ENCODE measurements at places on chromosomes 6 and 20. TPM values are rescaled to one million over a fixed set of nuclear protein-coding genes. Genes with fewer than 3 reads are reported as not detected.

DNA sequence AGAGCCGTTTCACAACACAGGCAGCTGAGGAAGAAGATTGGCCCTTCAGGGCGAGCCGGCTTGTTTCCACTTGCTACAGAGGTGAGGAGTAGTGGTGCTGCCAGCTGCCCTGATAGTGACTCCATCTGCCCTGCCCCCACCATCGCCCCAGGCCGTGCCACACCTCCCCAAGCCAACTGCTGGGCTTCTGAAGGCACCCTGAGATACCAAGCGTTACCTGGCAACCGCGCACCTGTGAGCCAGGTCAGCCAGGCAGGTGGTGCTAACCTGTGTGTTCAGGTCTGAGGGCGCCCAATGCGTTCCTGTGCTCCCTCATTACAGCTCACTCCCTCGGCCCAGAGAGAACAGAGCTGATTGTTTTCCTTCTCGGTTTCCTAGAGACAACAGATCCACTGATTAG lies 299.1 kb upstream of the ID4 start:
- DNase-seq, result no peak
- no peak overlapping the region for H3K27ac ChIP-seq
- no peak overlapping the region for H3K4me3 ChIP-seq
- H3K4me1 ChIP-seq, result no peaks in the 10 kb centered on the region
- no peaks in the 10 kb centered on the region for H3K27me3 ChIP-seq
- no peaks in the 10 kb centered on the region for H3K36me3 ChIP-seq

DNA sequence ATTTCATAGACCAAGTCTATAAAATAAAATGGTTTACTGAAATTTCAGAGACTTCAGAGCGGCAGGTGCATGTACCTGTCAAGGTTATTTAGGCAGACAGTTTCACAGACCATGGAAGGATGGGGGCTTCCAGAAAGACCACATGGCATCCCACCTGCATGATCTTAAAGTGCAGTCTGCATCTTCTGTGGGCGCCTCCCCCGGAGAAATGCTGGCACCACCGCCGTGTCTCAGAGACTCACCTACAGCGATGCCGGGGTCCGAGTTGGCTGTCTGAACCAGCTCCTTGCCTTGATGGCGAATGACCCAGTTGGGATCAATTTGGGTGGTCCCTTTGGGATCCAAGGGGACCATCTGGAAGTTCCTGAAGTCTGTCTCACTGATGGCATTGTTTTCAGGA lies 30.6 kb downstream of the THBS2 start:
- H3K4me3 ChIP-seq, result no peak overlapping the region
- H3K4me1 ChIP-seq, result no peaks in the 10 kb centered on the region
- H3K36me3 ChIP-seq, result peaks cover 5% of the 10 kb centered on the region
- no peaks in the 10 kb centered on the region for H3K27me3 ChIP-seq
- H3K27ac ChIP-seq, result no peak overlapping the region

GRCh38 chr20:4603724-4604123 lies 118.0 kb upstream of the PRND start:
- H3K36me3 ChIP-seq, result no peaks in the 10 kb centered on the region
- no peak overlapping the region for H3K4me3 ChIP-seq
- peaks cover 16% of the 10 kb centered on the region for H3K27me3 ChIP-seq
- no peak overlapping the region for H3K27ac ChIP-seq
- no peak for DNase-seq
- peaks cover 1% of the 10 kb centered on the region for H3K4me1 ChIP-seq

DNA sequence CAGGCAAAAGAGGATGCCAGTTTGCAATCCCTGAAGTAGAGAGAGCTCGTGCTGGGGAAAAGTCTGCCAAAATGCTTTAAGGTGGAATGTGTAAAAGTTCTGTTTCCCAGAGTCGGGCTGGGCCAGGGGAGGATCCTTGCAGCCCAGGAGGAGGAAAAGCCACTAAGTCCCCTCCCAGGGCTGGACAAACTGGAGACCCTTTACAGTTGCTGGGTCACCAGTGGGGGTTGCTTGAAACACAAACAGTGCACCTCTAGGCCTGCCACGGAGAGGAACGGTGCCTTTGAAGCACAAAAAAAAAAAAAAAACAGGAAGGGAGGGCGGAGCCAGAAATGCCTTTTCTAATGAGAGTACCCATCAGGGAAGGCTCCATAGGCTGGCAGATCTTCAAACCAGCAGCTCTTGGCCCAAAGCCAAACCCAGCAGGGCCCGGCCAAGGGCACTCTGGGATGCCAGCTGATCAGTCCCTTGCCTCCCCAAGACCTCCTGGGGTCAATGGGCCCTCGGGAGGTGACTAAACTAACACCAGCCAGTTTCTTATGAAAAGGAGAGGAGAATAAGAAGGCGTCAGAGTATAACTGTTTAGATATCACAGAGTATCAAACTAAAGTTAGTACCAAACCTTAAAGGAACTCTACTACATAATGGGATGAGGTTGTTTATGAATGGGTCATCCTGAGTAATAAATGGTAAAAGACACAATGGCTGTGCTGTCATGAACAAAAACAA lies 23.7 kb downstream of the HLA-A start:
- peak overlapping the region; percentile 97 for H3K27ac ChIP-seq
- peak overlapping the region; percentile 89 for H3K4me3 ChIP-seq
- H3K27me3 ChIP-seq, result no peaks in the 10 kb centered on the region
- H3K36me3 ChIP-seq, result no peaks in the 10 kb centered on the region
- DNase-seq, result peak; percentile 51
- H3K4me1 ChIP-seq, result peaks cover 35% of the 10 kb centered on the region

Gene NKAIN2
- not detected for total RNA-seq

GRCh38 chr6:65707126-65707826 lies at the start of gene EYS:
Gene EYS, minus strand, starts transcription at chr6:65707226. Its CDS starts 211,816 bp downstream, at chr6:65495410.
- no peak within 1 kb of the TSS for H3K4me3 ChIP-seq
- no peaks in the 10 kb centered on the region for H3K36me3 ChIP-seq
- no peak for DNase-seq
- H3K27ac ChIP-seq, result no peak within 1 kb of the TSS
- H3K4me1 ChIP-seq, result no peaks in the 10 kb centered on the region
- no peaks in the 10 kb centered on the region for H3K27me3 ChIP-seq

- H3K4me1 ChIP-seq, result peaks cover 42% of the 10 kb centered on the region
- H3K4me3 ChIP-seq, result peak overlapping the region; percentile 96
- no peak for DNase-seq
Measured at GRCh38 chr20:44211177-44212039, 837 bp upstream of the OSER1 start.

Gene ID4
- total RNA-seq, result not detected
